NCI-H1105 treated with DMSO at 0.1 percent for 48 hours (cell line): ENCODE measurements at places on chromosomes 6 and 20.

GRCh38 chr20:35171753-35172433 lies at the start of gene PROCR:
TSS of gene PROCR (plus strand) at chr20:35172072. CDS start at chr20:35172155, 83 bp downstream.
- DNase-seq = peak; percentile 37

DNA sequence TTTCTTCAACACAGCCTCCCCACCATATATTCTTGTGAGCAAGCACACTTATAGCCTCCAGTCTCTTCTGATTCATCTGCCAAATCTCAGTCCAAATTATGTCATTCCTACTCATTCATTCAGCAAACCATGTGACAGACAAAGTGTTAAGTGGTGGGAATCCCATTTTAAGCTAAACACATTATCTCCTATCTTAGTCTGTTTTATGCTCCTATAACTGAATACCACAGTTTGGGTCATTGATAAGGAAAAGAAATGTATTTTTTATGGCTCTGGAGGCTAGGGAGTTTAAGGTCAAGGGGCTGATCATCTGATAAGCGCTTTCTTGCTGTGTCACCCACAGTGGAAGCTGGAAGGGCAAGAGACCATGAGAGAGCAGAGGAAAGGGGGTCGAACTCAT lies 23.9 kb upstream of the SMIM13 start:
- DNase-seq = no peak

GRCh38 chr20:18256440-18257090 lies 31.8 kb upstream of the ZNF133 start:
- no peak for DNase-seq

GRCh38 chr6:69609836-69610472 lies 186.9 kb downstream of the LMBRD1 start:
- no peak for DNase-seq

DNA sequence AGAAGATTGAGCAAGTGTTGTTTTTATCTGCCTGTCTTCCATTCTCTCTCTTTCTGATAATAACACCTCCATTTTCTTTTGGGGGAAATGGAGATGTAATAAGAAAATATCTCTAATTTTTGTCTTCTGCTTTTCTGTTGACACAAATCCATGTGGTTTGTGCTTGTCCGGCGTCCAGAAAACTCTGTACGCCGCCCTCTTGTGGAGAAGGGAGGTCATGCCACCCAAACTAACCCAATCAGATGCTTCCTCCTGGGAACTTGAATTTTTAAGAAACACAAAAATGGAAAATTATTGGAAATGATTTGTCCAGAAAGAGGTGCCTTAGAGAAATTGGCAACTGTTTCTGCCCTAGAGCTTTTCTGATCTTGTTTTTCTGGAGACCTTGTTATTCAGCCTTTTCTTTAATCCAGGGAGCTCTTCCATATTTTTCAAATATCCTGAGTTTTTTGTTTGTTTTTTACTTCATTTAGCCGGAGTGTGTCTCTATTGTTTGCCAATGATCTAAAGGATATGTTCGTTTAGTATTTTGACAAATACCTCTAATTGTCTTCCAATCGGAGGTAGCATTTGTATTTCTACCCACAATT lies 17.8 kb upstream of the FNDC1 start:
- DNase-seq = peak; percentile 53

DNA sequence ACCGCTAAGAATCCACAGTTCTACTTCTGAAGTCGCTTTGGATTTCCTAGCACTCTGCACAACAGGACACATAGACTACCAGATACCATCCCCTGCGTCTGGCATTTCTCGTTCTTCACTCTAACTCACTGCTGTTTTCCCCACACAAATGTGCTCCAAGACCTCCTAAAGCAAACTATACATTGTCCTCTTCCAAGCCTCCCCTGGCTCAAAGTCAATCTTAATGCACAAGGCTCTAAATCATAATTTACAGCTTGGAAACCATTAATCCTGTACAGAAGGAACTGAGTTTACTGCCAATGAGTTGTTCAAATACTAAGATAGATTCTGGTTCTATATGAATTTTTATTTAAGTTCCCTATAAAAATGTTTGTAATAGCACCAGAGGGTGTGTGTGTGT lies 128.5 kb downstream of the HIVEP2 start:
- no peak for DNase-seq

DNA sequence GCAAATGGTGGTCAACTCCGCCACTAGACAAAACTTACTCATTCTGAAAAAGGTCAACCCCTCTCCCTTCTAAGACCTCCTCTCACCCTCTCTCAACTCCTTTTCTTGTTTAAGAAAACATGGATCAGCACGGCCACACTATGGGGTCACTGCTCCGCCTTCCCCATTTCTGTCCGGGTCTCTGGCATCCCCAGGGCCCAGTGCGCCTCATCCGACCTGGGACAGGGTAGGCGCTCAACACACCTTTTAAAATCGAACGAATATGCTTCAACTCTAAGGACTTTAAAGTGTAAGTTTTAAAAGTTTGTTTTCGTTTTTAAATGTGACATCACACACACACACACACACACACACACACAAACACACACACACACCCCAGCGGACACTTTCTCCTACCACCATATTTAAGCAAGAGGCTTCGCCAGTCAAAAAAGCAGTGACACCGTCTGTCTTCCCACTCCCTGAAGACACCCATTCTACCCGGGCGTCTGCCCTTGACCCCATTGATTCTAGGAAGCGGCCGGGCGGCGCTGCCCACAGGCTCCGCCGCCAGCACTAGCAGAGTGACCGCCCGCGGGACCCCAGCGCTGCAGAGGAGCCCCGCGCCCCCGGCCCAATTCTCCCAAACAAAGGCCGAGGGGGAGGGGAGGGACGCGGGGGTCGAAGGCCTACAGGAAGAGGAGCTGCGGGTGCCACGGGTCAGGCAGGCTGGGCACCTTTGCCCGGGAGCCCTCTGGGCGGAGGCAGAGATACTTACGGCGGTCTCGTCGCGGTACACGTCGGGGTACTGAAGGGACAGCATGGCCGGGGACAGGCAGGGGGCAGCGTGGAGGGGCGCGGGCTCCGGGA lies 568 bp downstream of the PREP start:
- DNase-seq = peak; percentile 66
